ENCODE measurements at places on chromosomes 1 and 21.

- ATAC-seq, result peak; percentile 44
Measured at GRCh38 chr1:174965362-174966007, 34.3 kb upstream of the CACYBP start.

DNA sequence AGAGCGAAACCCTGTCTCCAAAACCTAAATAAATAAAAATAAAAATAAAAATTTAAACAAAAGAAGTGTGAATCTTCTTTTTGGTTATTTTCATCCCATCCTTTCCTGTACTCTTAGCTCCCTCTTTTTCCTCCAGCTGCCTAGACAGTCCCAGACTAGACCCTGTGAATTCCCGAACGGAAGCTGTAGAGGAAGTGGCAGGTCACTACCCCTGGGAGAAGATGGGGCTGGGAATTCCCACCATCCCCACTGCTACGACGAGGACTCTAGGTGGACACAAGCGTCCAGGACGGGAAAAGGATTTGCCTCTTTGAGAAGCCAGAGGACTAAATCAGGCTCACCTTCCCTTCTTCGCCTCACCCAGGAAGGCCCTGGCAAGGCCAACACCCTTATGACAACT is 12.6 kb downstream of the RHBDL2 start:
- ATAC-seq, result no peak

DNA sequence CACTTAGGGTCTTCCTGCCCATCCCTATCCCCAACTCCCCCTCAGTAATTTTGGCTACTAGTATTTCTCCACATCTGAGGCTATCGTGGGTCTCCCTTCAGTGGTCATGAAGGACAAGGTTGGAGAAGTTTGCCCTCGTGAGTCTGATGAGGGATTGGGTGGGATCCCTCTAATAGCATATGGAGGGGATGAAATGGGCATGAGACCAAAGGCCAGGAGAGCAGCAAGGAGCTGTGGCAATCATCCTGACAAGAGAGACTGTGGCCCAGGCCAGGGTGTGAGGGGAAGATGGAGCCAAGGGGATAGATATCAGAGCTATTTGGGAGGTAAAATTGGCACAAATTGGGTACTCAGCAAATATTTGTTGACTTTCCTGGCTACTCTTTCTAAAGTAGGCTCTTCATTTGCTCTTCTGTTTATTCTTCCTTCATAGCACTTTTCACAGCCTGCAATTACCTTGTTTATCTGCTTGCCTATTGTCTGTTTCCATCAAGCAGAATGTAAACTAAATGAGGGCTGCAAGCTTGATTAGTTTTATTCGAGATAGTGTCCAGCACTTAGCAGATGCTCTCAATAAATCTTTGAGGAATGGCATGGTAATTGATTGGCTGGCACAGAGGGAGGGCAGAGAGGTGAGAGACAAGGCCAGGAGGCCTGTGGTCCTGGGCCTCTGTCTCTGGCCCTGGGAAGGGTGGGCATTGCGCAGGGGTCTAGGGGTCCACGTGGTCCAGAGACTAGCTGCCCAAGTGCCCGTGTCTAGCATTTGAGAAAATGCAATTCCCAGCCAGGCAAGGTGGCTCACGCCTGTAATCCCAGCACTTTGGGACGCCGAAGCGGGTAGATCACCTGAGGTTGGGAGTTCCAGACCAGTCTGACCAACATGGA is 1.5 kb upstream of the PLK3 start:
- ATAC-seq, result no peak

DNA sequence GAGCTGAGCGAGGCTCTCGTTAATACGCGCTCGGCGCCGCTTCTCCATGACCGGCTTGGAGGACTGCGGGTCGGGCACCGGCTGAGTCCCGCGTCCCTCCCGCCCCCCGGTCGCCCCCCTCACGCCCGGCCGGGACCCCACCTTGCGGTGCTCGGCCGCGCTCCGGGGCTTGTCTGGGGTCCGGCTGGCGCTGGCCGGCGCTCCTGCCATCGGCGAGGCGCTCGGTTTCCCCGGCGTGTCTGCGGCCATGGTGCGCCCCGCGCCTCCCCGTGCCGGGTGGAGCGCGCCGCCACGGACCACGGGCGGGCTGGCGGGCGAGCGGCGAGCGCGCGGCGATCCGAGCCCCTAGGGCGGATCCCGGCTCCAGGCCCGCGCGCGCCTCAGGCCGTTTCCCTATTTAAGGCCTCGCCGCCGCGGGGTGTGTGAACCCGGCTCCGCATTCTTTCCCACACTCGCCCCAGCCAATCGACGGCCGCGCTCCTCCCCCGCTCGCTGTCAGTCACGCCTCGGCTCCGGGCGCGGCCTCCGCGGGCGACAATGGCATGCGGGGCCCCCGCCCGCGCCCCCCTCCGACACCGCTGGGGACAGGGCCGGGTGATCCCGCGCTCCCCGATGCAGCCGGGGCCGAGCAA is at the start of gene HES4:
Gene HES4 (minus strand): TSS at position 373 of the 632 bp plus-strand sequence. CDS start 124 bp downstream, at position 249.
- ATAC-seq, result peak; percentile 90

GRCh38 chr1:234755449-234755863 is 145.5 kb upstream of the IRF2BP2 start:
- ATAC-seq, result peak; percentile 86

DNA sequence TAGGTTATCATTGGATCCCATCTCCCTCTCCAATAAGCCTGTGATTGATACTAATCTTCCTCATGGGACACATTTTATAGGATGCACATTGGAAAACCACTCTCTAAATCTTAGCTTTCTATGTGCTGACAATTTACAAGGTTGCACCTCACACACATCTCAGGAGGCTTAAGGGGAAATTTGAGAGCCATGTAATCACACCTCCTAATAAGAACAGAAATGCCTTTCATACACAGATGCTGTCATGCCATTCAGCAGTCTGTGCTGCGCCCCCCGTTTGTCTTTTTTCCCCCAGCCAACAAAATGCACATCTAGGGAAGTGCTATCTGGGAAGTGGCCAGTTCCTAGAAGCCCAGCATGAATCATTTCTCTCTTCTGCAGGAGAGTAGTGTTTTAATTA is 154.5 kb downstream of the ST6GALNAC5 start:
- no peak for ATAC-seq

- ATAC-seq, result peak; percentile 81
Measured at GRCh38 chr1:27365372-27366112, 1.2 kb downstream of the MAP3K6 start.

DNA sequence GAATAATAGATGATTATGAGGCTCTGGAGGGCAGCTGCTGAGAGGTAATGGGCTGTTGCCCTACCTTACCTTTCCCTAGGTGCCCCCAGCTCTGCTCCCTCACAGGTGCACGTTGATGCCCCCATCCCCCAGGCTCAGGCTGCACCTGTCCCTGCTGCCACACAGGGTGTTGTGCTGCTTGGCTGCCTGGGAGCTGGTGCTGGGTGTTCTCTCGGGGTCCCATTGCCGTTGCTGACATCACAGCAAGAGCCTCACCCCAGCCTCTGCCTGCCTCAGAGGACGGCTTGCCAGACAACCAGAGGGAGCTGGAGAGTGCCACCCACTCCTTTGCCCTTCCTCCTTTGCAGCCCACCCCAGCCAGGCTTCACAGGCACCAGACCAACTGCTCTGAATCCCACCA is 31.4 kb upstream of the DMBX1 start:
- no peak for ATAC-seq

DNA sequence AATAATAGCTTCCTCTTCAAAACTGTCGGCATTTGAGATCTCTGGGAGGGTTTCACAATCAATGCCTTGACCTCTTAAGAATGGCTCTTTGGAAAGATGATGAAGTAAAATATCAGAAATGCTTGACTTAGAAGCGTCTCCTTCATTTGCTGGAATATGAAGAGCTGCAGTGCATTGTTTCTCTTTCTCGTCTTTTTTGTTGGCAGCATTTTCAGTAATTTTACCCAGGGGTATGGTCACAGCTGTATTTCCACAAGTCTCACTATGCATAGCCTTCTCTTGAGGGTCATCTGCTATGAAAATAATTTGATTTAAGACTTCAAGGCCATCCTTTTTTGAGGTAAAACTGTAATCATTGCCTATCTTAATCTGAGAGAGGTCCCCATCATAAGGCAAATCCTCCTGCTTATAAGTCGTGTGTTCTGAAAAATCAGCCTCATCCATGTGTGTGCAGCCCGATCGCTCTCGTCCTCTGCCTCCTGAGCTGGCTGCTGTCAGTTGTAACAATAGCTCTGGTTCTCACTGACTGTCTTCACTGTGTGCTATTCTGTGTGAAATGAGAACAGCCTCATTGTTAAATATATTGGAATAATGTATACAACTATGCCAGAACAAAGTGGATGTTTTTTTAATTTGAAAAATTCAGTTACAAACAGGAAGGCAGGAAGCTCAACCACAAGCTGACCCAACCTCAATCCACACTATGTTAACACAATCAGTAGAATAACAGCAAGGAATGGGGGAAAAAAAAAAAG is 4.5 kb downstream of the AKNAD1 start:
- ATAC-seq, result peak; percentile 69

DNA sequence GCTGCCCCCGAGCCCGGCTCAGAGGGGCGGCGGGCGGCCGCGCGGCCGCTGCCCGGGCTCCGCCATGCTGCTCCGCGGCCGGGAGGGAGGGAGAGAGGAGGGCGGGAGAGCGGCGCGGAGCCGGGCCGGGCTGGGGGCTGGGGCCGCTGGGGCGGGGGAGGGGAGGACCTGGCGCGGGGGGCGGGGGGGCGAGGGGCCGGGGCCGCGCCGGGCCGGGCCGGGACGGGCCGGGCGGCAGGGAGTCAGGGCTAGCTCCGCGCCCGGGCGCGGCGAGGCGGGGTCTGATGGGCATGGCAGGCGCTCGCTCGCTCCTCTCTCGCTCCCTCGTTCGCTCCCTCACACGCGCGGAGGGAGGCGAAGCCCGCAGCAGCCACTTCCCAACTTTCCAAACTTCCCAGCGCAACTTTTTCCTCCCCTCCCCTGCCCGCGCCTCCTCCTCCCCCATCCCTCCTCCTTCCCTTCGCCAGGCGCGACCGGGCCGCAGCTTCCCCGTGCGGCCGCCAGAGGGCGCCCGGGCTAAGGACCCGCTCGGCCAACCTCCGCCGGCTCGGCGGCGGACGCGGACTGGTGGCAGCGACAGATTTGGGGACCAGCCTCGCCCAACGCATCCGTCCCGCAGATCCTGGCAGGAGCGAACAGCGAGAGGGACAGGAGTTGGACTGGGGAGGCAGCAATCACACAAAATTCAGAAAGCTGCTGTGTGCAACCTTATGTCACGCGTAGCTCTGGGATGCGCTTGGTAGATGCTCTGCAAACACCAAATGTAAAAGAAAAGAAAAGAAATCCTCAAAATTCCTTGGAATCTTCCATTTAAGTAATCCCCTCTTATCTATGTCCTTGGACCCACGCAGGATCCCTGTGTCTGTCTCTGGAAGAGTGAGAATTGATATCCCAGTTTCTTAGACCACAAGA is at the start of gene TRABD2B:
Gene TRABD2B (minus strand): TSS at position 97 of the 912 bp plus-strand sequence.
- peak; percentile 78 for ATAC-seq

GRCh38 chr1:111214074-111214801 is 13.3 kb upstream of the CHI3L2 start:
- no peak for ATAC-seq

- ATAC-seq, result no peak
Measured at GRCh38 chr1:233114159-233114558, 163.7 kb downstream of the NTPCR start.

- no peak for ATAC-seq
Measured at GRCh38 chr1:223708001-223708359, 4.4 kb upstream of the CAPN2 start.

DNA sequence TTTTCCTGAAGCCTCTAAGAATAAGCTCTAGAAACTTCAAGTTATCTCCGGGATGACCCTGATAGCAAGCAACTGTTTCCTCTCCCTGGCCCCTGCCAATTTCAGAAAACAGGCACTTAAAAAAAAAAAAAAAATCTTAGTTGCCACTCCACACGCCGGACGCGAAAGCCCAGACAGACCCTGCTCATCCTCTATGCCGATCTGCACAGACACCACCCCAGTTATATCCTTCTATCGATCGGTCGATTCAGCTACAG is 1.7 kb downstream of the ANP32E start:
- ATAC-seq, result peak; percentile 1

DNA sequence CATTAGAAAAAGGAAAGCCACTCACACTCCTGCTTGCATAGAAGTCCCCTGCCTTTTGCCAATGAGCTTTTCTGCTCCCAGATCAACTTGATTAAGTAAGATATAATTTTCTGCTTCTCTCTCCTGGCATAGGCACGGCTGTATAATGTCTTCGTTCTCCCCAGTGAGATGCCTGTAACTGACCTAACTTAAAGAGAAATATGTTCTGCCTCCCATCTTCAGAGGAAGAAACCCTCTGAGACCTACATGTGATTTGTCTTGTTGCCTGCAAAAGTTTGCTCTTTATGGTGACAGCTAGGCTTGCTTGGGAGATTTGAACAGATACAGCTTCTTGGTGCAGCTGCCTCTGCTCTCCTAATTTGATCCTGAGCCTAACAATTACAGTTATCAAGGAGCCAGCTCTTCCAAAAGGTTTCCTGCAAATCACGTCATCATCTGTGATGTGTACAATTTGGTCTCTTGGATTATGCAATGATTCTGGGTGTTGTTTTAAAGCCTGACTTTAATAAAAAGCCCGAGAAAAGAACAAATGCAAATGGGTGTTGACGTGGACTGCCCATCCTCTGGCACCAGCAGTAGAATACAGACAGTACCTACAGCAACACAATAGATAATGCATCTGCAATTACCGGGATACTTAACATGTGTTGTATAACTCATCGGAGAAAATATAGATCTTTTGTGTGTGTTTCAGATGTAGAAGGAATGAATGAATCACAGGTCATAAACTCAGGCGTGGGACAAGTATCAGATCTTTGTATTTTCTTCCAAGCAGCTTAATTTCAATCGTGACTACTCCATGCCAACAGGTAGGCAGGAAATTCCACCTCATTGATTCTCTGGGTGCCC is 76.2 kb upstream of the KAZN start:
- peak; percentile 80 for ATAC-seq

- ATAC-seq, result peak; percentile 79
Measured at GRCh38 chr1:184056921-184057555, 5.5 kb downstream of the TSEN15 start.

DNA sequence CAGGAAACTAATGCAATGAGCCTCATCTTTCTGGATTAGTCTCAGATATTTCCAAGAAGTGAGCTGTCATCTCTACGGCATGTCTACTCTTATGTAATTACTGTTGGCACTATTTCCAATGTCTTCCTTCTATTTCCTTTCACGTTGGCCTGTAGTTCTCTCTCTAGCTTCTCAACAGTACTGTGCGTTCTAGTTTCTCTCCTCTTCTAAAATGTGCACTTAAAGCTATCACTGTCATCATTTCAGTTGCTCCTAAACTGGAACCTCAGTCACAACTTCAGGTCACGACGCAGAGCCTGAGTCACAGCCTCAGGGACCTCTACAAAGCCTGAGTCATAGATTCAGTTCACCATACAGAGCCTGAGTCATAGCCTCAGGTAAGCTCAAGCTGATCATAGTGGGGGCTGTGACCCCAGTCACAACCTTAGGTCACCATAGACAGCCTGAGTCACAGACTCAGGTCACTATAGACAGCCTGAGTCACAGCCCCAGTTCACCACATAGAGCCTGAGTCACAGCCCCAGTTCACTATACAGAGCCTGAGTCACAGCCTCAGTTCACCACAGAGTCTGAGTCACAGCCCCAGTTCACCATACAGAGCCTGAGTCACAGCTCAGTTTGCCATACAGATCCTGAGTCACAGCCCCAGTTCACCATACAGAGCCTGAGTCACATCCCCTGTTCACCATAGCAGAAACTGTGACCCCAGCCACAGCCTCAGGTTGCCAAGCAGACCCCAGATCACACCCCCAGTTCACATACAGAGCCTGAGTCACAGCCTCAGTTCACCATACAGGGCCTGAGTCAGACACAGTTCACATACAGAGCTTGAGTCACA is 13.0 kb downstream of the WNT9A start:
- ATAC-seq, result peak; percentile 92

GRCh38 chr1:248618878-248619277 is 16.0 kb downstream of the OR2T11 start:
- no peak for ATAC-seq

- no peak for ATAC-seq
Measured at GRCh38 chr1:240869071-240869470, 257.1 kb upstream of the GREM2 start.

- no peak for ATAC-seq
Measured at GRCh38 chr21:37193006-37193405, 74.1 kb downstream of the VPS26C start.

Data from gastroesophageal sphincter (tissue), 4 donors.